ENCODE measurements at places on chromosomes 1 and 21.

DNA sequence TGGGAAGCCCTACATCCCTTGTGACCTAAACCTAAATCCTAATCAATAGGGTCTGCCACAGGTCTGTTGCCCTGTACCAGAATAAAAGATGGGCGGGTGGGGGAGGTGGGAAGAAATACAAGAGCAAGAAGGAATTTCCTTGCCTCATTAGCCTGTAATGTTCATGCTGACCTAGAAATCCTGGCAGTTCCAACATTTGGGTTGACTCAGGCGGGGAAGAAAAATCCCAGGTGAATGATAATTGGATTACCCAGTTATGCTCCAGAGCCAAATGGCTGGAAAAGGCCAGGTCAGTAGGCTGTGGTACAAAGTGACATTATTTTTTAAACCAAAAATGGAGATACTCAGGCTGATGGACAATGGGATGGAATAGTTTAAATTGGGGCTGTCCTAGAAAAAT, 27.3 kb upstream of the A3GALT2 start:
- no peak for DNase-seq

GRCh38 chr21:36630485-36631206, 68.3 kb upstream of the SIM2 start:
- DNase-seq = peak; percentile 49

GRCh38 chr1:165562571-165562970, 18.8 kb downstream of the LRRC52 start:
- DNase-seq = no peak

GRCh38 chr21:44994695-44995342, 55.0 kb downstream of the SLX9 start:
- no peak for DNase-seq

DNA sequence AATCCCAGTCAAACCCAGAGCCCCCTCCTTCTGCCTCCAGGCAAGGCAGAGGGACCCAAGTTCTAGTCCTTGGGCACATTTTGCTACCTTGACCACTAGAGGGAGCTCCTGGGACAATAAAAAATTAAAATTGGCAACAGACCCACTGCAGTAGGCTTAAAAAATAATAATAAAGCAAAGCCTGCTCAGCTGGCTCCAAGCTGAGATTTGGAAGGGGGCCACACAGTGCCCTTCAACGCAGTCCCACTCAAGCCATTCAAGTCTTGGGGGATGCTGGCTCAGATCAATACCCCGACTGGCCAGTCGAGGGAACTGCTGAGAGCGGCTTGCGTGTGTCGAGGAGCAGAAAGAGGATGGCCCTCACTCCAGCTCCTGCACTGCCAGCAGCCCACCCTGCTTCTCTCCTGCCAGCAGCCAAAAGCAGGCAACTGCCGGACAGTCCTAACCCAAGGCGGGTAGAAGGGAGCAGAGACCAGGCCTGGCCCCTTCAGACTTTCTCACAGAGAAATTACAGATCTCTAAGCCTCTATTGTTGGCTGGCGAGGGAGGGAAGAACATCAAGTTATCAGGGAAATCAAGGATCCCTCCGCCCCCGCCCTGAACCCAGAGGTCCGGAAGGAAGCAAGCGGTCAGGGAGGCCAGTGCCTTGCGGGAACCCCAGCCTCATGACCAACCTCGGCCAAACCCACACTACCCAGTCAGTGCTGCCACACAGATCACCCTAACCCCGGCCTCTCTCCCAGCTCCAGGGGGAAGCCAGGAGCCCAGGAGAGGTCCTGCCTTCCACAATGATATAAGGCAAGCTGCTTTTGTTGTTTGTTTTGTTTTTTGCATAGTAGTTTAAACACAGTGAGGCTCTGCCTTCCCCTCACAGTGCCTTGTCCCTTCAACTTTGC, 4.9 kb upstream of the ALDH4A1 start:
- DNase-seq = peak; percentile 82

Data from CD4-positive, alpha-beta T cell treated with Interleukin-15 for 4 hours (primary cell).